Activated CD8-positive, alpha-beta T cell treated with anti-CD3 and anti-CD28 coated beads for 36 hours (primary cell): ENCODE measurements at places on chromosomes 7 and 10.
A peak's percentile ranks its signal among the peaks of the same experiment; 100 is the strongest.

DNA sequence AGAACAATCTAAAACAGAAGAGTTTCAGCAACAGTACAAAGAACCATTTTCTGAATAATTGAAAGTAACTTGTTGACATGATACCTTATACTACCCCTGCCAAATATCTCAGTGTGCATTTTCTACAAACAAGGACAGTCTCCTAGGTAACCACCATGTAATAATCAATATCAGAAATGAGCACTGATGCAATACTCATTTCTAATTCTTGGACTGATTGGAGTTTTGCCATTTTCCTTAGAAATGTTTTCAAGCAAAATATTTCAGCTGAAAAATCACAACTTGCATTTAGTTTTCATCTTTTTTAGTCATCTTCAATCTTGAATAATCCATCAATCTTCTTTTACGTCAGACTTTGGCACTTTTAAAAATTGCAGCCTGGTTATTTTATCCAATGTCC, 420.2 kb downstream of the CDC14C start:
- H3K27ac ChIP-seq: no peak overlapping the region
- H3K27me3 ChIP-seq: no peaks in the 10 kb centered on the region
- H3K4me1 ChIP-seq: no peaks in the 10 kb centered on the region
- DNase-seq: no peak
- no peaks in the 10 kb centered on the region for H3K36me3 ChIP-seq
- H3K4me3 ChIP-seq: no peak overlapping the region

DNA sequence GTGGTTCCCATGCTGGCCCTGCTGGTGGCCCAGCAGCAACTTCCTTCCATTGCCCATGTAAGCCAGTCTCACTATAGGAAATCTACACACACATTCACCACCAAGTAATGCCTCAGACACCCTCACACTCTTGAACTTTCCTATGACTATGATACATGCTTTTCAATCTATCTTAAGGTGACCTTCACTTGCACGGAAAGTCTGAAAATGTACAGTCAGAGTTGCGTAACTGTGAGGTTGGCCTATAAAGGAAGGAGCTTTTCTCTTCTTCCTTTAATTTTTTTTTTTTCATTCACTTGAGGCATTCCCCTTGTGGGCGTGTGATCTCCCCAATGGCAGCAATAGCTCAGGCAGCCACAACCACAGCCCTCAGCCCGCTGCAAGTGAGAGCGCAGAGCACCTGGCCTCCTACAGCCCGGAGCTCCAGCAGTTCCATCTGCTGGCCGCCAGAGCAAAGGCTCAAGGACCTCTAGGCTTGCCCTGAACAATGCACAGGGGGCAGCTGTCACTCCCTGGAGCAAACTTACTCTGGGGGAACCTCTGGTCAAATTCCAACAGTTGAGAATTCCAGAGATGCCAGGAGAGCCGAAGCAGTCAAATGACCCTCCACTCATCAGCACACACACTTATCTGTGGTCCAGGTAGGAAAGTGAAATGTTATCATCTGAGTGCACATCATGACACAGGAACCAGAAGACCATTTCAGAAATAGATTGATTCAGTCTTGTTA, 123.1 kb upstream of the ADO start:
- peak; percentile 95 for DNase-seq
- no peak overlapping the region for H3K4me3 ChIP-seq
- H3K36me3 ChIP-seq: peaks cover 6% of the 10 kb centered on the region
- peak overlapping the region; percentile 89 for H3K27ac ChIP-seq
- peaks cover 40% of the 10 kb centered on the region for H3K4me1 ChIP-seq

GRCh38 chr7:95027234-95027872, 120.0 kb downstream of the PPP1R9A start:
- no peaks in the 10 kb centered on the region for H3K27me3 ChIP-seq
- H3K4me1 ChIP-seq: no peaks in the 10 kb centered on the region
- no peak overlapping the region for H3K4me3 ChIP-seq
- no peak overlapping the region for H3K27ac ChIP-seq
- no peak for DNase-seq
- H3K36me3 ChIP-seq: no peaks in the 10 kb centered on the region

DNA sequence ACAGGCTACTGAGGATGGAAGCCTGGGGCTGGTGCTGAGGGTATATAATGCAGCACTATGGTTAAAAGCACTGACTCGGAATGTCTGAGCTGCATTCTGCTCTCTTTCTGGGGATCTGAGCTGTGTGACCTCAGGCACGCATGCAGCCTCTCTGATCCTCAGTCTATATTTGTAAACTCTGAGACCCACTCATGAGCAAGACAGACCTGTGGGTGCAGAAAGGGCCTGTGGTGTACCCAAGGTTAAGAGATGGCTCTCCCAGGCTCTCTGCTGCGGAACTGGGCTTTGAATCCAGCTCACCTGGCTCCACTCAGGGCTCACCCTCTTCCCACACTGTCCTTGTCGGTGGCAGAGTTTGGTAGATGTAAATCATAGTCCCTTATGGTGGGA, 89.9 kb downstream of the CHST15 start:
- H3K36me3 ChIP-seq: no peaks in the 10 kb centered on the region
- no peak overlapping the region for H3K27ac ChIP-seq
- no peak overlapping the region for H3K4me3 ChIP-seq
- H3K27me3 ChIP-seq: no peaks in the 10 kb centered on the region
- DNase-seq: no peak

- no peak overlapping the region for H3K4me3 ChIP-seq
- peaks cover 18% of the 10 kb centered on the region for H3K27me3 ChIP-seq
- no peak for DNase-seq
- no peaks in the 10 kb centered on the region for H3K4me1 ChIP-seq
- no peak overlapping the region for H3K27ac ChIP-seq
- H3K36me3 ChIP-seq: no peaks in the 10 kb centered on the region
These were observed 1.9 kb upstream of the ASB15 start for GRCh38 chr7:123599766-123600165.

GRCh38 chr10:110784198-110784597, 87.5 kb upstream of the PDCD4 start:
- H3K27ac ChIP-seq: peak overlapping the region; percentile 98
- H3K36me3 ChIP-seq: peaks cover 13% of the 10 kb centered on the region
- H3K27me3 ChIP-seq: no peaks in the 10 kb centered on the region
- no peak overlapping the region for H3K4me3 ChIP-seq
- peaks cover 61% of the 10 kb centered on the region for H3K4me1 ChIP-seq
- DNase-seq: no peak

DNA sequence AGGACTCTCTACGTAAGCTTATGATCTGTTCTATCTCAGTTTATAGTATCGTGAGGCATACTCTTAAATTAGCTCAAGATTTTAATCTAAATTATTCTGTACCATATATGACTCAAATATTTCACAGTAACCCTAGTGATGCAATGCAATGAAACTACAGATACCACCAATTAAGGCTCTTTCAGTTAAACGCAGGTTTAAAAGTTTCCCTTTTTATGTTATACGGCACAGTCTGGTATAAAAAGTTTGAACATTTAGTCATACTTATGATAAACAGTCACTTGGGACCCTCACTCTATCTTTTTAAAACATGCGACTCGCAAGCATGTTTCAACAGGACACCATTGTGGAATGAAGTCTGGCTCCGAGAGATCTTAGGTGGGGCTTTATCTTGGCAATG, 107.2 kb downstream of the CDK6 start:
- peaks cover 64% of the 10 kb centered on the region for H3K36me3 ChIP-seq
- peaks cover 52% of the 10 kb centered on the region for H3K4me1 ChIP-seq
- no peak for DNase-seq
- no peak overlapping the region for H3K4me3 ChIP-seq
- H3K27me3 ChIP-seq: no peaks in the 10 kb centered on the region

- peaks cover 16% of the 10 kb centered on the region for H3K36me3 ChIP-seq
- DNase-seq: no peak
- H3K27me3 ChIP-seq: no peaks in the 10 kb centered on the region
- no peak overlapping the region for H3K4me3 ChIP-seq
- no peak overlapping the region for H3K27ac ChIP-seq
These were observed 5.0 kb downstream of the PDZD8 start for GRCh38 chr10:117370205-117370604.

GRCh38 chr7:116439841-116440549, 59.5 kb upstream of the CAV2 start:
- no peaks in the 10 kb centered on the region for H3K4me1 ChIP-seq
- peaks cover 10% of the 10 kb centered on the region for H3K27me3 ChIP-seq
- no peak for DNase-seq
- H3K4me3 ChIP-seq: no peak overlapping the region

- no peak for DNase-seq
- peaks cover 3% of the 10 kb centered on the region for H3K27me3 ChIP-seq
- no peaks in the 10 kb centered on the region for H3K4me1 ChIP-seq
- no peak overlapping the region for H3K4me3 ChIP-seq
These were observed 45.1 kb downstream of the RELN start for GRCh38 chr7:103944230-103944900.

DNA sequence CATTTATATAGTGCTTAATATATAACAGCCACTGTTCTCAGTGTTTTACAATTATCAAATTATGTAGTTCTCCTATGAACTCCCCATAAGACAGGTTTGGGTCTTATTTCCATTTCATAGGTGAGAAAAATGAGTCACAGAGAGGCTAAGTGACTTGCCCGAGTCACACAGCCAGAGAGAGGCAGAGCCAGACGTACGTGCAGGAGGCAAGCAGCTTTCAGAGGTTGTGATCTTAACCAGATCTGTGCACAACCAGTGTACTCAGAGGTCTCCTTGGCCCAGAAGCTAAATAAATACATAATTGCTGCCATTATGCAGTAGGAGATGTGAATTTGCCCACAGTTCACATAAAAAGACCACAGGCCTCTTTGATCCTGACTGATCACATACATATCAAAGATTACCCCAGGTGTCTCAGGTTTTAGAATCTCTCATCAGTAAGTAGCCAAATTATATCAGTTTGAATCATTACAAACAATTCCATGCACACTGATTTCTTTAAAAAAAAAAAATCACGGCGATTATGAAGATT, 304.7 kb upstream of the AOAH start:
- H3K27me3 ChIP-seq: no peaks in the 10 kb centered on the region
- H3K27ac ChIP-seq: peak overlapping the region; percentile 75
- DNase-seq: peak; percentile 73
- peaks cover 31% of the 10 kb centered on the region for H3K36me3 ChIP-seq
- H3K4me1 ChIP-seq: peaks cover 63% of the 10 kb centered on the region

DNA sequence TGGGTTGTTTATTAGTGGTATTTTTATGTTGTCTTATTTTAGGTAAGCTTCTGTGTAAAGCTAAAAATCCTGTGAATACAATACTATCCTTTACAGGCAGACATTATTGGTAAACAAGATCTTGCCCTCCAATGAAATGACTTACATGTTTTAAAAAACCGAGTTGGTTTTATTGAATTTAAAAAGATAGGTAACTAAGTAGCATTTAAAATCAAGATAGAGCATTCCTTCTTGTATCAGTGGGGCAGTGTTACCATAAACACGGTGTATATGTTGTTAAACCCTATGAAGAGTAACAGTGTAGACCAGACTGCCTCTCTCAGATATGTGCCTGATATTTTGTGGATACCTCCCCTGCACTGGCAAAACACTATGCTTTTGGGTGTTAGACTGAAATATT, 81.0 kb downstream of the SNX10 start:
- DNase-seq: no peak
- peaks cover 13% of the 10 kb centered on the region for H3K27me3 ChIP-seq
- no peak overlapping the region for H3K4me3 ChIP-seq
- peaks cover 15% of the 10 kb centered on the region for H3K36me3 ChIP-seq

DNA sequence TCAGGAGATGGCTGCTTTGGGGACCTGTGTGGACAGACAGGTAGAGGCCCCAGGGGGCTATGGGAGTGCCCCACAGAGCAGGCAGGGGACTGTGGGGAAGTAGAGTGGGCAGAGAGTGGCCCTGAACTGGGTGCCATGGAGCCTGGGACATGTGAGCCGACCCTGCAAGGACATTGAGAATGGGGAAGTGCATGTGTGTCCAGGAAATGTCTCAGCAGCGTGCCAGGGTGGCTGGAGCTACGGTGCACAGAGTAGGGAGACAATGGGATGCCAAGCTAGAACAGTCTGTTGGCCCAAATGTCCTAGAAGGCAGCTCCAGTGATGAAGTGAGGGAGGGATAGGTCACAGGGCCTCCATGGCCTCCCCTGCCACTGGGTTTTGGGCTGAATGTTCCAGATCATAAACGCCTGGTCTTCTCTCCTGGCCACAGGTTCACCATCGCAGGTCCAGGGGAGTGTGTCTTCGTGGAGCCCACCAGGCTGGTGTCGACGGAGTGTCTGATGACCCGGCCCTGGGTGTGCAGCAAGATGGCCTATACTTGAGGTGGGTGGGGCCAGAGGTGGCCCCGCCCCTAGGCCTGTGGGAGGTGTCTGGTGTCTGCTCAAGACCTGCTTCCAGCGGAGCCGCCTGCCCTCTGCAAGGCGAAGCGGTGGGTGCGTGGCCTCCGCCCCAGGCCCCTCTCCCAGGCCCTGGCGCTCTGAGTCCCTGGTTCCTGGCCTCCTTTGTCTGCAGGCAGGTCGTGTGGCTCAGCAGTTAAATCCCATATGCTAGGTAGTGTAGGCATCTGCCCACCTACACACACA, 20.5 kb downstream of the CLEC2L start:
- H3K36me3 ChIP-seq: no peaks in the 10 kb centered on the region
- H3K4me3 ChIP-seq: no peak overlapping the region
- no peaks in the 10 kb centered on the region for H3K4me1 ChIP-seq
- H3K27ac ChIP-seq: no peak overlapping the region
- no peaks in the 10 kb centered on the region for H3K27me3 ChIP-seq

GRCh38 chr10:124543971-124544370, 82.3 kb downstream of the LHPP start:
- no peaks in the 10 kb centered on the region for H3K27me3 ChIP-seq
- no peak overlapping the region for H3K4me3 ChIP-seq
- no peak overlapping the region for H3K27ac ChIP-seq
- no peaks in the 10 kb centered on the region for H3K36me3 ChIP-seq

- H3K4me3 ChIP-seq: no peak overlapping the region
- peaks cover 36% of the 10 kb centered on the region for H3K27me3 ChIP-seq
- no peak overlapping the region for H3K27ac ChIP-seq
These were observed 4.4 kb upstream of the ITGB8 start for GRCh38 chr7:20326342-20326741.

DNA sequence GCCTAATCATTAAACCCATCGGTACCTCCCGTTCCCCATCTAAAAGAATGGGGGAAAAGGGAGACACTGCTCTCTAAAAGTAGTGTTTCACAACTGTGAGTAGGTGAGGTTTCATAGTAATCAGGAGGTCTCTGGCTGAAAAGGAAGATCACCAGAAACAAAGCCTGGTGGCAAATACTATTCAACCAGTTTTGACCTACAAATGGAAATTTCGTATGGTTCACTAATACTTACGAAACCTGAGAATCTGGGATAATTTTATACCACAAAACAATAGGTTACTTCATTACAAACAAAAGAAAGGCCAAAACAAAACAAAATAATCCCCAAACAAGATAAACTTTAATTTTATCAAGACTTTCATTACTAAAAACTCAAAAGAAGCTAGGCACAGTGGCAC, 28.4 kb upstream of the ANLN start:
- H3K27ac ChIP-seq: no peak overlapping the region
- no peak overlapping the region for H3K4me3 ChIP-seq
- H3K36me3 ChIP-seq: no peaks in the 10 kb centered on the region
- no peaks in the 10 kb centered on the region for H3K27me3 ChIP-seq
- no peaks in the 10 kb centered on the region for H3K4me1 ChIP-seq

GRCh38 chr10:47028466-47028865, 117.2 kb downstream of the PTPN20 start:
- no peak overlapping the region for H3K4me3 ChIP-seq
- no peaks in the 10 kb centered on the region for H3K27me3 ChIP-seq
- H3K27ac ChIP-seq: no peak overlapping the region
- DNase-seq: no peak
- peaks cover 2% of the 10 kb centered on the region for H3K4me1 ChIP-seq
